Eye (tissue), 1 donor: ENCODE measurements at places on chromosomes 5 and 9.

DNA sequence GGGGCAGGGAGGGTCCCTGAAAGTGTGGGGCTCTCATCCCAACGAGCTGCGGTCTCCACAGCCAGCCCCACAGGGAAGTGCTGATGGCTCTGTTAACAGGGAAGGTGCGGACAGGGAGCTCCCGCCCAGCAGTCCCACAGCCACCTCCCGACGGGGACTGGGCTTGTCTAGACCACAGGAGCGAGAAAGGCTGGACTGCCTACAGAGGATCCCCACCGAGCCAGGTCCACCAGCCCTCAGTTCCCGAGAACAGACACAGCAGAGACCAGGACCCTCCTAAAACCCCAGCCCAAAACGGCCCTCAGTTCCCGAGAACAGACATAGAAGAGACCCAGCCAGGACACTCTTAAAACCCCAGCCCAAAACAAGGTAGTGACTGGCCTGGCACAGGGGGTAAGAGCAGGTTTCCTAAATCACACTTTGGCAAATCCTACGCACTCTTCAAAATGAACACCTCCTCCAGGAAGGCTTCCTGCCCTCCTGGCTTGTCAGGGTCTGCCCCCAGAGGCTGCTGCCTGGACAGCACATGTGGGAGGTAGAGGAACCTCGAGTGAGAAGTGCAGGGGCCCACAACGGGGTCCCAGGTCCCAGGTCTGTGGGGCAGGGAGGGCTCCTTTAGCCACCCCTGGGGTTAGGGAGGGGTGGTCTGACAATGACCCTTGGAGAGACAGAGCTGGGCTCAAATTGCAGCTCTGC lies 86.1 kb upstream of the SARDH start:
- DNase-seq = no peak

DNA sequence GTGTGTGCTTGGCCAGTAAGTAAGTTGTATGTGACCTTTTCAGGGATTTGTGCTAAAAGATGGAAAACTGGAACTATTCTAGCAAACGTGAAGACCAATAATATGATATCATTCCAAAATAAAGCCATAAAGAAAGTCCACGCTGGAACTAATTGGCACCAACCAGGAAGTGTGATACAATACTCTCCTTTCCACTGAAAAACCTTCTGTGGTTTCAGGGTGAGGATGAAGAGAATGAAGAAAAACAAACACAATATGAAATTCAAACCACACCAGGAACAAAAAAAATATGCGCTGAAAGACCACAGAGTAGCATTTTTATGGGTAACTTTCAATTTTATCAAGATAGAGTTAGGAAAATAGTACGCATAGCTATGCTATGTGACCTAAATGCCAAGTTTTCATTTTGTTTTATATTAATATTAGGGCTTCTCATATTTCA lies 105.8 kb downstream of the EFNA5 start:
- DNase-seq = peak; percentile 58

GRCh38 chr5:124438026-124438902 lies 308.2 kb downstream of the ZNF608 start:
- peak; percentile 80 for DNase-seq

DNA sequence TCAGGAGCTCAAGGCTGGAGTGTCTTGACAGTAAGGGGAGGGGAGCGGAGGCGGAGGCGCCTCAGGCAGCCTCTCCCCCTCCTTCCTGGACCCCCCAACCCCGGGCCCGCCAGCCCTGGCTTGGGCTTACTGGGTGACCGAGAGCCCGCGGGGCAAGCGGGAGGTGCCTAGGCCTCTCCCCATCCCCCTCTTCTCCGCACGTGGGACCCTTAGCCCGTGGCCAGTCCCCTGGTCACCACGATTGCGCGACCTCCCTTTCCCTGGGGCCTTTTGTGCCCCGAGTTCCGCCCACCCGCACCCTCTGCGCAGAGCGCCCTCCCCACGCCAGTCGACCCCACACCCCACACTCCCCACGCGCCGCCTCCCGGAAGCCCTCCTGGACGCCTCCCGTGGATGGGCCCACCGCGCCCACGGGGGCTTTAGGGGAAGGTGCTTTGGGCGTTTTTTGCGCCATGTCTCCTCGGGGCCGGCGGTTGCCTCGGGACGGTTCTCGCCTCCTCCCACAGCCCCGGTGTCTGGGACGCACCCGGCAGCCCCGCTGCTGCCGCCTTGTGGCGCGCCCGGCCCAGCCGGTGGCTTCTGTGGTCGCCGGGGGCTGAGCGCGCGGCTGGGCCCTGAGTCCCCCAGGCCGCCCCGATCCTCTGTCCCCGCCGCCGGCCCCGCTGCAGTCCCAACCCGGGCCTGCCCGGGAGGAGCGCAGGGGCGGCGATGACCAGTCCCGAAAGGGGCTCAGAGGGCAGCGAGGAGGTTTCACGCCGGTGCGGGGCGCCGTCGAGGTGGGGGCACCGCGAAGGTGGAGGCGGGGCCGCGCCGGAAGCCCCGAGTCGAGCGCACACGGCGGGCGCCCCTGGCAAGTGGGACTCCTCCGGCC lies 3.2 kb downstream of the TOR4A start:
- peak; percentile 55 for DNase-seq

DNA sequence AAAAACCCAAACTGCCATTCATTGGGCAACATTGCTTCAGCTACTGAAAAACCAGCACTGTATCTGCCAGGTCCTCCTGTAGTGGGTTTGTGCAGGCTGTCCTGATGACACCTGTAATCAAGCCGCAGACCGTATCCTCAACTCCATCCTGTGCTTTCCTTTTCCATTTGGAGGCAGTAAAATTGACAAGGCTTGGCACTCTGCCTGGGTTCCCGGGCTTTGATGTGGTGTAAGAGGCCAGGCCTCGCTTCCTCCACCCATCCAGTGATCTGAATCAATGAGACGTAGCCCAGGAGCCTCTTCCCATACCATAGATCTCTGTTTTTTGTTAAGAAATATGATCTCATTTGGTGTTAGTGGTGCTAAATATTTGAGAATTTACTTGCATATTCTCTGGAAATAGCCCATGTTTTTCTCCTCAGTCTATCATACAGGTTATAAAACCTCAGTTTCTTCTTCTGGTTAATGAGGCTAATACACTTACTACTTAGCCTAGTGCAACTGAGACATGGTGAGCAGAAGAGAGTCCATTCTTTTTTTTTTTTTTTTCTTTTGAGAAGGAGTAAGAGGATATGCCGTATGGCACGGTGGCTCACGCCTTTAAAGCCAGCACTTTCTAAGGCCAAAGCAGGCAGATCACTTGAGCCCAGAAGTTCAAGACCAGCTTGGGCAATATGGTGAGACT lies 34.8 kb downstream of the LSM11 start:
- DNase-seq = peak; percentile 32

DNA sequence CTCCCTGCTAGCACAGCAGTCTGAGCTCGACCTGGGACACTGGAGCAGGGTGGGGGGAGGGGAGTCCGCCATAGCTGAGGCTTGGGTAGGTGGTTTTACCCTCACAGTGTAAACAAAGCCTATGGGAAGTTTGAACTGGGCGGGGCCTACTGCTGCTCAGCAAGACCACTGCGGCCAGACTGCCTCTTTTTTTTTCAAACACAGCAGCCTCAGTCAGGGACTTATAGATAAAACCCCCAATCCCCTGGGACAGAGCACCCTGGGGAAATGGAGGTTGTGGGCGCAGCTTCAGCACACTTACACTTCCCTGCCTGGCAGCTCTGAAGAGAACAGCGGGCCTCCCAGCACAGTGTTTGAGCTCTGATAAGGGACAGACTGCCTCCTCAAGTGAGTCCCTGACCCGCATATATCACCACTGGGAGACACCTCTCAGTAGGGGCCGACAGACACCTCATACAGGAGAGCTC lies 151.1 kb upstream of the APC start:
- DNase-seq = no peak

DNA sequence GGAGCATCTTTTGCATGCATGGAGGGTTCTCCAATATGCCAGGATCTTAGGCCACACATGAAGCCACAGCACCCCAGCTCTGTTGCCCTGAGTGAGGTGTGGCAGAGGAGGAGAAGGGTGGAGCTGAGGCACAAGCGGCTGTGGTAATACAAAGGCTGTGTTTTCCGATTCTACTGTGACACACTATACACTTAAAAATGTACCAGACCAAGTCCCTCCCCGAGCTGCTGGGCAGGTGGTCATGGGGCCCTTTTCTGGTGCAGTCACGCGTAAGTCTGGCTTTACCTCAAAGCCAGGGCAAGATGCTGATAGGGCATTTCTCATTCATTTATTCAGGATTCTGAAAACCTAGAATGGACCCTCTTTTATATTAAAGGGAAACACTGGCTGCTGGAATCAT lies 3.7 kb downstream of the ADGRV1 start:
- DNase-seq = no peak

DNA sequence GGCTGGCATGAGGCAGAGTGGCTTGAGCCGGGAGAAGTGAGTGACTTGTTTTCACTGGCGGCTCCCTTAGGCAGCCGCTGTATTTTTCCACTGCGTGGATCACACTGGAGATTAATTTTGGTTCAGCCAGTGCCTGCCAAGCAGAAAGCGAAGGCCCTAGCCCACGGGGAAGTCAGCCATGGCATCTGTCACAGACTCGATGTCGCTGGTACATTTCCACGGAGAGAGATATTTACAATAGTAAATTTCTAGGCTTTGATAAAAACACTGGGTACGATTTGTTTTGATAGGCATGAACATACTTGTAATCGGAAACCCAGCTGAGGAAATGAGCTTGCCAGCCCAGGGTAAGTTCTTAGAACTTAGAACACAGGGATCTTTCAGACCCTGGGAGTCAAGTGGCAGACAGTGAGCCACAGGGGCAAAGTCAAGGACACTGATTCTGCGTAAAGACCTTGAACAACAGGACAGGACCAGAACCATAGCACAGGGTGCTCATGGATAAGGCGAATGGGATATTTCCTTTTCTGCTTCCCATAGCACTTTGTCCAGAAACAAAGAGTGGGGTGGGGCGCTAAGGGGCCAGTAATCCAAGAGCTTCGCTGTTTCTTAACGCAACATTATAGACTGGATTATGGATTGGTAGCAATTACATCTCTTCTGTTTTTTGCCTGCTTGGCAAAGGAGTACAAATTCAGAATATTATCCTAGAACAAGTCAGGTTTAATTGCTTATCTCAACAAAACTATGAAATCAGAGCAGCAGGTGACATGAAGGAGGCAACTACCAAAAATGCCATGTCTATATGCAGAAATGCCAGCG lies 4.5 kb downstream of the DUSP1 start:
- peak; percentile 71 for DNase-seq

DNA sequence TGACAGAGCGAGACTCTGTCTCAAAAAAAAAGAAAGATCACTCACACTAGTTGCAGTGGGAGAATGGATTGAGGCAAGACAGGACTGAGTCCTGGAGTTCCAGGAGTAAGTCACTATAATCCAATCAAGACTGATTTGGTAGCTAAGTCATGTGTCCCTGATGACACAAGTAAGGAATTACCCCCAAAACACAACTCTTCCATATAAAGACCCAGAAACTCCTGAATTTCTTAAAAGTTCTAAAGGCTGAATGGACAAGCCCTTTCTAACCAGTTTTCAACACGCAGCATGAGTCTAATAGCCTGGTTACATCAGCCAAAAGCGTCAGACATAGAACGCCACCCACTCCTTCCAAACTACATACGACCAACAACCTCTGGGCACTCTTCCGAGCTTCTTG lies 2.5 kb downstream of the ZFP62 start:
- no peak for DNase-seq

DNA sequence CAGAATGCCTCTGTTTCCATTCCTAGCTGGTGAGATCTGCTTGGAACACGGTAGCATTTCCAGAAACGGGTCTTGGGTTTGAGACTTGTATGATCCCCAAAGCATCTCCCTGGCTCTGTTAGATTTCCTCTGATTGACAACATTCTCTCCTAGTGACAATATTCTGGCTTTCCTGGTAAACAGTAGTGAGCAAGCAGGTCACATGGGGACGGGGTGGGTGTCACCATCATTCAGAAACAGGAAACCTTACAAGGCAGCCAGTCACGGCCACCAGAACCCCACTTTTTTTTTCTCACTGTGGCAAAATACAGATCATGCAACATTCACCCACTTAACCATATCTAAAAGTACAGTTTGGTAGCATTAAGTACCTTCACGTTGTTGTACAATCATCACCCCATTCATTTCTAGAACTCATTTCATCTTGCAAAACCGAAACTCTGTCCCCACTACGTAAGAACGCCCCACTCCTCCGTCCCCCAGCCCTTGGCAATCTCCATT lies 90.1 kb upstream of the LMX1B start:
- DNase-seq = no peak

DNA sequence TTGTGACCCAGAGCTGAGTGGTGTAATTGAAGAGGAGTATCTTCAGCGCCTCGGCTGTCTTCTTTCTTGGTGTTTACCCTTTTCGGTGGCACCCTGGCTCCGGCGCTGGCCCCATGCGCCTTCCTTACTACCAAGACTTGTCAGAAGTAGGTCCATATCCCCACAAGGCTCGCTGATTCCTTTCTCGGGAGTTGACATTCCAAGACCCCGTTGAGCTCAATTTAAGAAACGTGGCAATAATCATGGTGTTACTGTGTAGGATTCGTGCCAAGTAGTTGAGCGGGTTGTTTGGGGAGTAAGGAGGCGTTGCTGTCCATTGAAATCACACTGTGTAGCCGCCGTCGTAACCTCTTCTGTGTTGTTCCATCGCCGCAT lies 795 bp downstream of the NDUFAF2 start:
- peak; percentile 78 for DNase-seq

- DNase-seq = no peak
Observed at GRCh38 chr9:16119261-16120230, 566.7 kb downstream of the CCDC171 start.

- no peak for DNase-seq
Observed at GRCh38 chr9:107712390-107712789, 222.8 kb upstream of the KLF4 start.

DNA sequence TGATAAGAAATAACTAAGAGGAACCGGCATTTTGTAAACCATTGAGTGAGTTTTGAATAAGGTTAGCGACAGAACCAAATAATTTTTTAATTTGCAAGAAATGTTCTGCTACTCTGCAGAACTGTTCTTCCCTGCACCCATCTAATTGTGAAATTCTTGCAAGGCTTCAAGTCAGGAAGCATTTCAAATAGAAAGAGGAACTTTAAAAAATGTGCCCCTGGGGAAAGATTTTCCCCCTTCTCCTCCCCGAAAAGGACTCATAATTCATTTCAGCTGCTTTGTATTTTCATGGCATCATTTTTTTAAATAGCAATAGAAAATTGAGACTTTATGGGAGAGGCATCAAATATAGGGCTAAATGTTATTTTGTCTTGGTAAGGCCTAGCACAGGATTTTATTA lies 180.9 kb upstream of the ANKRD55 start:
- no peak for DNase-seq

- no peak for DNase-seq
Observed at GRCh38 chr9:70514273-70514672, 99.8 kb upstream of the KLF9 start.

GRCh38 chr5:34663771-34664496 lies 7.8 kb downstream of the RAI14 start:
- no peak for DNase-seq

- DNase-seq = no peak
Observed at GRCh38 chr9:106934442-106935238, 71.7 kb downstream of the ZNF462 start.

GRCh38 chr9:36690412-36691168 lies 117.9 kb downstream of the MELK start:
- DNase-seq = no peak

GRCh38 chr5:135986891-135987401 lies 32.2 kb upstream of the LECT2 start:
- no peak for DNase-seq

GRCh38 chr5:139199321-139199720 lies 1.2 kb upstream of the SIL1 start:
- DNase-seq = no peak

- DNase-seq = no peak
Observed at GRCh38 chr5:73780302-73781080, 154.5 kb downstream of the ARHGEF28 start.

GRCh38 chr5:111120911-111121310 lies 28.8 kb downstream of the WDR36 start:
- no peak for DNase-seq
